HepG2 (cell line): ENCODE measurements at places on chromosomes 12 and 14. TPM values are rescaled to one million over a fixed set of nuclear protein-coding genes. Genes with fewer than 3 reads are reported as not detected.

TTC9 gene
- 0.30 and 0.46 TPM in 2 replicates for polyA plus RNA-seq

GRCh38 chr14:31536201-31536960, 24.8 kb upstream of the NUBPL start:
- DNase-seq: no peak

DNA sequence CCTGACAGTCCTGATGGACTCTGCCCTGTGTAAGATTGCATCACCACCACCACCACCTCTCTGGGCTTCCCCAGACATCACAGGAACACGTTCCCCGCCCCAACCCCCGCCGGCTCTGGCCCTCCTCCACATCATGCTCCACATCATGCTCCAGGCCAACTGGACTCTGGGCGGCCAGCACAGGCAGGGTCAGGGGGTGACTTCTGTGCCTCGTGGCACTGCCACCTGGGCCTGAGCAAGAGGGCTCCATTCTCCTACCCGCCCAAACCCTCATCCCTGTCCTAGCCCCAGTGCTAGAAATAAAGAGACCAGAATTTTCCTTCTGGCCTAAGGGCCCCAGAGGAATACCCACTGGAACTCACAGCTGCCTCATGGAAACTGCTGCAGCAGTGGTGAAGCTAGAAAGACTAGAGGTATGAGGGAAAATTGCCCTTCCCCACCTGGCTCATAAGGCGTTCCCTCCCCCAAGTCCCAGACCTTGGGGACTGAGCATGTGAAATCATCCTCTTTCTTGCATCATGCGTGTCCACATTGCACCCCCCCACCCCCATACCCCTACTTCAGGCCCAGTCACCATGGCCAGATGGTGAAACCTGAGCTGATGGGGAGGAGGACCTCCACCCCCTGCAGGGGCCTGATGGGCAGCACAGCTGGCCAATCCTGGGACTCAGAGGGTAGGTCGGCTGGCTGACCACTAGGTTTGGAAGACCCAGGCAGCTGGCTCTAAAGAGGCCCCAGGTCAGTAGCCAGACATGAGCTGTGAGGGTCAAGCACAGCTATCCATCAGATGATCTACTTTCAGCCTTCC, at the start of gene INHBE:
Gene INHBE, plus strand, starts transcription at position 742 of the 808 bp plus-strand sequence. CDS start 230 bp downstream, outside the sequence.
- peak; percentile 92 for DNase-seq

DNA sequence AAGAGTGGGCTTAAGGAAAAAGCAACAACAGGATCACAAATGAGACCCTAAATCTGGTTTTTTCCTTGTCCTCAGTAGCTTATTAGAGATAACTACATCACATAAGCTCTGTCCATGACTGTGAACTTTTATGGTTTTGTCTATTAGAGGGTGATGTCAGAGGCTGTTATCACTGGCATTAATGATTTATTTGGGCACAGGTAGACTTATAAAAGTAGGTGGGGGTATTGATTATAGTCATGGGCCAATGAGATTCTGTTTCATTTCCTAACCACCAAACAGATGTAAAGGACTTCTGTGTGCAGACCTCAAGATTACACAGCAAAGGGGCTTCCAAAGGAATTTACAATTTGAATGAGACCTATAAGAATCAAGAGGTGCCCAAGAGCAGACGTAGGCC, 316.4 kb downstream of the NRXN3 start:
- DNase-seq: no peak

KRT80 gene
- 0.53 and 0.76 TPM in 2 replicates for polyA plus RNA-seq

ST8SIA1 gene
- not detected in 2 replicates for polyA plus RNA-seq

GRCh38 chr12:53984901-53985691, at the start of gene HOXC10:
Gene HOXC10 (plus strand): TSS chr12:53985146. CDS start chr12:53985260, 114 bp downstream.
- peak; percentile 53 for DNase-seq
